RKO (cell line): ENCODE measurements at places on chromosomes 5 and 9.
A peak's percentile ranks its signal among the peaks of the same experiment; 100 is the strongest.

DNA sequence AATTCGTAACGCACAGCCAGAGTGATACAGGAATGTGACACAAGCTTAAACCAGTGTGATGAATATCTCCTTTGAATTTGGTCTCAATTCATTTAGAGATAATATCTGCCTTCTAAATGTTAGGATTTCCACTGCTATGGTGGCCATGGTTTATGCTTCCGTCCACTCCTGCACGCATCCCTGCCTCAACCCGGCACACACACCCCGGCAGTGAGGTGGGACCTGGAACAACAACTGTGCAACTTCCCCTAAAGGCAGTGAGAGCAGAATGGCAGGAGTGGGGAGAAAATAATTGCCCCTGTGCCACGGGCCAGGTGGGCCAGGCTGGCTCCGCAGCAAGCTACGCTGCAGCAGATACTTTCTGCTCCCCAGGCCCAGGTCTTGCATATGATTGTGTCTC lies 72.6 kb upstream of the CPEB4 start:
- DNase-seq: no peak

GRCh38 chr9:18499980-18500379 lies 26.0 kb downstream of the ADAMTSL1 start:
- DNase-seq: no peak

DNA sequence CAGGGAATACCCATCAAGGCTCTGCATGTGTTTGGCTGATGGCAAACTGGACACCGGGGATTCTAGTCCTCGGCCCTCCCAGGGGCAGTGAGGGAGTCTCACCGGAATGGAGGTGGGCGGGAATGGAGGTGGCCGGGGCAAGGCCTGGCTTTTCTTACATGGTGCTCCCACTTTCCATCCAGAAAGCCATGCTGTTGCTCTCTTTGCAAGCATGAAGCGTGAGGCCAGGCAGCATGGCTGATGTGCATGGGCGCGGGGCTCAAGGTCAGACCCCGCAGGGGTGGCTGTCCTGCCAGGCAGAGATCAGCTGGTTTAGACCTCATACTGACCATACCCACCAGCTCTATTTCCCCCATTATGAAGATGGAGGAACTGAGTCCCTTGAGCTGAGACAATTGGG lies 108.0 kb upstream of the PHYKPL start:
- DNase-seq: no peak

DNA sequence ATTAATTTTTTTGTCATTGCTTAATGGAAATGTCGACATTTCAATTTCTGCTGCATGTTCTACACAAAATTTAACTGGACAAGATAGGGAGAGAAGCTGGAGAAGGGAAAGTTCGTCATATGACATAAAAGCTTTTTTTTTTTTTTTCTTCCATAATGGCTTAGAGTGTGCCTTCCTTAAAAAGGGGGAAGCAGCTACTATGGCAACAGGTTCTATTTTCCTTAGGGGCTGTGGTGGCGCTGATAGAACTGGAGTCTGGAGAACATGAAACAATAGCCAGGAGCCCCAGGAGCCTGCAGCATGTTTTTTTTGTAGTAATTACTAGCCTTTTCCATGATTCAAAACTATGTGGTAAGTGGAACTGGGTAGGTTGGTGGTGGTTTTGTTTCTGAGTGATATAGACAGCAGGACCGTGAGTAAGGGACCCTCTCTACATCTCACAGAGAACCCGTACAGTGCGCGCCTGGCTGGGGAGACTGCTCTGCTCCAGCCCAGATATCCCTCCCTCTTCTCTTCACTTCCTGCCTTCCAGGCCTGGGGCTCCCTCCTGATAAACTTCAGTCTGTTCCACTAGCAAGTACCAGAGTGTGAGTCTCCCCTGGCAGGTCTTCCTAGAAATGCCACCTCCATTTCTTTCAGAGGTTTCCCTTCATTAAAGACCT lies 301.6 kb downstream of the NR3C1 start:
- no peak for DNase-seq

- DNase-seq: no peak
Observed at GRCh38 chr9:75712700-75713099, 177.8 kb upstream of the PCSK5 start.

GRCh38 chr5:39547553-39548154 lies 122.9 kb upstream of the DAB2 start:
- peak; percentile 60 for DNase-seq

DNA sequence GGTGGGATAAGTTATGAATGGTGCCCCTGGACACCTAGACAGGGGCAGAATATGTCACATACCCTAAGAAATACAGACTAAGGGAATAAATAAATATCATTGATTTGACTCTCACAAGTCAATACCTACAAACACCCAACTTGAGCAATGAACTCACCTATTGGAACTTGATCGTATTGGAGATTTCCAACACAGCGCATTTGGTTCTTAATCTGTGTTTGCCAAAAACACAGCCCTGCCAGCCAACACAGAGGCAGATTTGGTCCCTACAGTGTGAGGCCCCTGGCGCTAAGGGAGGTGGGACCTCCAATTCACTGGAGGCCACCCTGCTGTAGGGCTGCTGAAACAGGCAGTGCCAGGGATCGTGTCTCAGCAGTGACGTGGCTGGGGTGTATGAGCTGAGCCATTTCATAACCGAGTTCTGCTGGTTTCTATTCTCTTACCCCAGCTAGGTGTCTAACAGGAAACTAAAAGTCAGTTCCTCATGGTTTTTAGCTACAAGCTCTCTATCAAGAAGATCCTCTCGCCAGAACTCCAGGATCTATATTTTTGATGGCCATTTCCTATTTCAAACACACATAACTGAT lies 84.5 kb downstream of the SLC1A1 start:
- DNase-seq: no peak

DNA sequence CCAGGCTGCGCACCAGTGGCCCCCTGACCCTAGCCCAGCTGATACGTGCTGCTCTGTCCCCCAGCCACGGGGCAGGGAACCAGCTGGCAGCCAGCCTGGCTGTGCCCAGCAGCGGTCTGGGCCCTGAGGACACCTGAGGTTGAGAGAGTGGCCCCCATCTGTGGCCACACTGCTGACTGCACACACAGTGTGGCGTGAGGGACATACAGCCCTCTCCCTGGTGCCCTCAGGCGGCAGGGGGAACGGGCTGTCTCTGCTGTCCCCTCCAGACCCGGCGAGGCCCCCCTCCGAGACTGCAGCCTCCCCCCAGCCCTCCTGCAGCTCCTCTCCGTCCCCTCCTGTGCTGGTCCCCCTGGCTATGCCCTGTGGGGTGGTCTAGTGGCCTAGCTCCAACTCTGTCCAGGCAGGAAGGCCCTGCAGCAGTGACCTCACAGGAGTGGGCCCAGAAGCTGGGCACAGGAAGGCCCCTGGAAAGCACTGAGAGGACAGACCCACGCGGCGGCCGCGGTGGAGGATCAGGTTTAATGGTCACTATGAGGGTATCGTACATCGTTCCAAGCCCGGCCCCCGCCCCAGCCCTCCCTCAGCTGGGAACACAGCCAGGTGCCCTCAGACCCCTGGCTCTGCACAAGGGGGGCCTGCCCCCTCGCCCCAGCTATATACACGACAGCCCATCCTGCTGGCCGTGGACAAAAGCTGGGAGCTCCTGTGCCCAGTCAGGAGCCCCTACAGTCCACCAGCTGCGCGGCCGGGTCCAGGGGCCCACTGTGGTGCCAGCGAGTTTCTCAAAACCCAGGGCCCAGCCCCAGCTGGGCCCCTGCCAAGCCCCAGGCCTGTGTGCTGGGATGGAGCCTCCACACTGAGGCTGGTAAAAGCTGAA lies 6.8 kb upstream of the ENTPD8 start:
- no peak for DNase-seq

GRCh38 chr9:113746486-113746885 lies 129.6 kb upstream of the ZNF618 start:
- no peak for DNase-seq

GRCh38 chr5:117973785-117974184 lies 1014.6 kb downstream of the DTWD2 start:
- DNase-seq: no peak

DNA sequence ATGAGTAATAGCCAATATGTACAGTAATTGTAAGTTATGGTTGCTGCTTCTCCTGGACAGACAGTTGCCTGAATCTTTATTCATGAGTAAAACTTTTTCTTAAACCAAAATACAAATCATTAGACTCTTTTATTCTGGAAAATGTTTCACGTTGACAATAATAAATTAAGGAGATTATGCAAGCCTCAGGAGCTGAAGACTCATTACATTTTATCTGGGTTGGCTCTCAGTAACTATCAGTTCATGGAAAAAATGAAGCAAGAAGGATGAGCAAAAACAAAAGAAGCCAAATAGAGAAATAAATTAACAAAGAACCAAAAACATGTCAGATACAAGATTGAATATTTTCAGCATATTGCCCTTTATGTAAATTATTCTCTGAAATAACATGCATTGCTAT lies 88.9 kb upstream of the PRR16 start:
- no peak for DNase-seq

- DNase-seq: no peak
Observed at GRCh38 chr5:131373265-131373664, 109.4 kb downstream of the CDC42SE2 start.

DNA sequence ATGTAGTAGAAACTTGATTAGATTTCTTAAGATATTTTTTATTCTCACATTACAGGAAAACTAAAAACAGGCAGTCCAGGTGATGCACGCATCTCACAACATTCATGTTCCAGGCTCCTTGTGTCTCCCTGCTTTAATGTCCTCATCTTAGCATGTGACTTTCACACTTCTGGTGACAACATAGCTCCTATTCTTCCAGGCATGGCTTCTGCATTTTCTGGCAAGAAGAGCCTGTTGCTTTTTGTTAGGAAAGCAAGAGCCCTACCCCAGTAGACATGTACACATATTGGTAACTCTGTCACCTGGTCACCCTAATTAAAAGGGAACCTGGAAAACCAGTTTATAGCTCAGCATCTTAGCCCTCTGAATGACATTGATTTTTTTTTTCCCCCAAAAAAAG lies 92.5 kb downstream of the PPIC start:
- DNase-seq: no peak

GRCh38 chr5:112799661-112800060 lies 61.4 kb upstream of the SRP19 start:
- DNase-seq: no peak

DNA sequence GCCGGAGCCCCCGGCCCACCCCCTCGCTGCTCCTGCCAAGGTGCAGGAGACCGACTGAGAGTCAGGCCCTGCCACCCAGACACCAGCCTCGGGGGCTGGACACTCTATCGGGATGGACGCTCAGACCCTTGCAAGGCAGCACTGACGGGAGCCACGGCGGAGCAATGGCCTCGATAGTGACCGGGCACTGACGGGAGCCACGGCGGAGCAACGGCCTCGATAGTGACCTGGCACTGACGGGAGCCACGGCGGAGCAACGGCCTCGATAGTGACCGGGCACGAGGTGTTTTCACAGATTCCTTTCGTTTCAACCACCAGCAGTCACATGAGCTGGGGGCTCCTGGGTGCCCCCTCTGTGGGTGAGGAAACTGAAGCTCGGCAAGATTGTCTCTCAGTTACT lies 123.6 kb upstream of the PPP1R26 start:
- DNase-seq: no peak

- no peak for DNase-seq
Observed at GRCh38 chr9:129333617-129334104, 155.6 kb upstream of the IER5L start.

DNA sequence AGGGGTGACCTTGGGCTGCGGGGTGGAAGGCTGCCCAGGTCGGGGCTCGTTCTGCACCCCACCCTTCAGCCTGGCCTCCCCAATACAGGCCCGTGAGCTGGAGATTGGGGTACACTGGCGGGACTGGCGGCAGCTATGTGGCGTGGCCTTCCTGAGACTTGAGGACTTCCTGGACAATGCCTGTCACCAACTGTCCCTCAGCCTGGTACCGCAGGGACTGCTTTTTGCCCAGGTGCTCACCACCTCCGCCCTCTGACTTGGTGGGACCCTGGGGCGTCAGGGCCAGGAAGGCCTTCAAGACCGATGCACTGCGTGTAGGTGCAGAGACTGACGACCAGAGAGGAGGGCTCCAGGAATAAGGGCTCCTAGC lies 10.5 kb downstream of the ZDHHC12 start:
- DNase-seq: no peak

GRCh38 chr5:80780761-80781285 lies 126.0 kb upstream of the DHFR start:
- no peak for DNase-seq

GRCh38 chr9:134709512-134710270 lies 68.1 kb downstream of the COL5A1 start:
- no peak for DNase-seq

DNA sequence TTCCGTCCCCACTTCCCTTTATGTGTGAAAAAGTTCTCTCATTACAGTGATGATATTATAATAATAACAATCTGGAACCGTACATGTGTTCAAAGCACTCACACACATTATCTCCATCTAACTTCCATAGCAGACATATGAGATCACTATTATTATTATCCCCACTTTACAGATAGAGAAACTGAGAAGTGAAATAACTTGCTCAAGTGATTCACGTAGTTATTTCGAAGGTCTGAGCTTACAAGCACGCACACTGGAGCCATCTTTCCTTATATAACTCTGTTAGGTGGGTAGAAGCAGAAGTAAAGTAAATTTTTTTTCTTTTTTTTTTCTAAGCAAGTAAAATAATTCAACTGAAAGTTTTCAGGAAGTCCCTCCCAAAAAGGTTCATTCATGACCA lies 62.9 kb upstream of the PTGER4 start:
- no peak for DNase-seq

DNA sequence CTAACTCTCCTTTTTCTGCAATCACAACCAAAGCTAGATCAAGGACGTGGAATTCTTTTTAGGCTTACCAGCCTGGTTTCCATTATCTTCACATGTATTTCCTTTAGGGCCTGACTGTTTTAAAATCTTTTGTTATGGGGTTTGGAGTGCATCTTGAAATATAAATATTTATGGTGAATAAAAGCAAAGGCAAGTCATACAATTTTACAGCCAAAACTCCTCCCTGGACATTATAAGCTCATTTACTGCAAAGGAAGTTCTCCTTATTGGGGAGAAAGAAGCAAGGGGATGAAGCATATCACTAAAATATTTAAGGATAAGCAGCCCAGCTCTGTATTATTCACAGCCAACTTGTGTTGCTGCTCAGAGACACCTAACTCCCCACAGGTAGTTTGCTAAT lies 132.2 kb upstream of the TARS1 start:
- no peak for DNase-seq

GRCh38 chr5:145887976-145888574 lies 15.3 kb upstream of the GRXCR2 start:
- DNase-seq: peak; percentile 69

GRCh38 chr5:23466401-23466912 lies 41.0 kb upstream of the PRDM9 start:
- DNase-seq: peak; percentile 38

DNA sequence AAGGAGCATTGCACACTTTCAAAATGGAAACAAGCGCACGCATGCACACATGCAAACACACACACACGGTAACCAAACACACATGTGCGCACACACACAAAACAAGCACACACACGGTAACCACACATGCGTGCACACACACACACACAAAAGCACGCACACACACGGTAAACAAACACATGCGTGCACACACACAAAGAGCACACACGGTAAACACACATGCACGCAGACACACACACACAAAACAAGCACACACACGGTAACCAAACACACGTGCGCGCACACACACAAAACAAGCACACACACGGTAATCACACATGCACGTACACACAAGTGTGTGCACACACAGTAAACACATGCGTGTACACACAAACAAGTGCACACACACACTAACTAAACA lies 19.3 kb upstream of the SLC6A3 start:
- DNase-seq: no peak

GRCh38 chr5:58450811-58451629 lies 8.9 kb downstream of the PLK2 start:
- no peak for DNase-seq

GRCh38 chr5:80109646-80110478 lies 74.7 kb downstream of the THBS4 start:
- DNase-seq: no peak
